ENCODE measurements at places on chromosomes 3 and 15.

GRCh38 chr15:68666120-68666811, 87.5 kb downstream of the CORO2B start:
- H3K27ac ChIP-seq: no peak overlapping the region
- H3K4me3 ChIP-seq: no peak overlapping the region
- H3K36me3 ChIP-seq: no peaks in the 10 kb centered on the region
- H3K4me1 ChIP-seq: no peaks in the 10 kb centered on the region

DNA sequence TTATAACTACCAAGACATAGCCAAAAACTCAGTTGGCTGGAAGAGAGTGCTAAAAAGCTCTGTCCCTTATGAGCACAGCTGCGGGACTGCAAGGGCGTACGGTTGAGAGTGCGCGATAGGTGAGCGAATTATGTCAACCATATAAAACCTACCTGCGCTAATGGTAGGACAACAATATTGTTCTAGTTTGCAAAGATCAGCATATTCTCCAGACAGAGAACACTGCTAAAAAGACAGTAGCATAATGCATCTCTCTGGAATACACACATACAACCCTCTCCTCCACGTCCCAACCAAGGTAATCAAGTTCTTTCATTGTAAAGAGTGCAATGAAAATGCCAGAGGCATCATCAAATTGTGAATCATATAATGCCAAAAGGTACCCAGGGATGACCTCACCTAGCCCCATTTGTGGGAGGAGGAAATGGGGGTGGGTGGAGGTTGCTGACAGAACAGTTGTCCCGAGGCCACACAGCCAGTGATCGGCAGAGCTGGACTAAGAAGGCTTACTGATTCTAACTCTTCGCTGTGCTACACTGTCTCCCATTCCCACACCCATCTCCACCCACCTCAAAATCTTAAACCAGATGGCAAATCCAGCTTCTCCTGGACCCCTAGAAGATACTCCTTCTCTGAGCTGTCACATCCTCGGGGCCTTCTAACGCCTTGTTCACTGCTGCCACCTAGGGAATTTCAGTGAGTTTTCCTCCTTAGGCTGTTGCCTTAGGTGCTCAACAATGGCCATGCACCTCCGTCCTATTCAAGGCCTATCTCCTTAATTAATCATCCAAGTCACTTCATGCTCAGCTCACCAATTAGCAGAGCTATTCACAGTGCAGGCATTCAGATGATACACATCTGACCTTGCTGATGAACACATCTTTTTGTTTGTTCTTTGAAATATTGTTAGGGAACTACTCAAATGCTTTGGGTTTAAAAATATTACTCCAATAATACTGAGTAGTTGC, 60.7 kb downstream of the RPL22L1 start:
- H3K27me3 ChIP-seq: no peaks in the 10 kb centered on the region
- H3K36me3 ChIP-seq: no peaks in the 10 kb centered on the region
- H3K27ac ChIP-seq: no peak overlapping the region
- H3K4me1 ChIP-seq: no peaks in the 10 kb centered on the region
- peak; percentile 75 for DNase-seq
- no peak overlapping the region for H3K4me3 ChIP-seq

DNA sequence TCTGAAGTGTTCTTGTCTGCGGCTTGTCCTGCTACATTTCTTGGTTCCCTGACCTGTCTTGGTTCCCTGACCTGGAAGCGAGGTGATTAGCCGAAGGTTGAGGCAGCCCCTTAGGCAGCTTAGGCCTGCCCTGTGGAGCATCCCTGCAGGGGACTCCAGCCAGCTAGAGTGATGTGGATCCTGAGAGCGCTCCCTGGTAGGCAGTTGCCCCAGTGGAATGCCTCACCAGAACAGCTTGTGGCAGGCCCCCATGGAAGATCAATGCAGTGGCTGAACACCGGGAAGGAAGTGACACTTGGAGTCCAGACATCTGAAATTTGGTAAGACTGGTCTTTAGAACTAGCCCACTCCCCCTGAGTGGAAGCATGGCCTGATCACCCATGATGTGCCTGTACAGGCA, 5.5 kb upstream of the ROBO1 start:
- no peak overlapping the region for H3K4me3 ChIP-seq
- H3K4me1 ChIP-seq: no peaks in the 10 kb centered on the region
- no peaks in the 10 kb centered on the region for H3K36me3 ChIP-seq
- H3K27me3 ChIP-seq: peaks cover 5% of the 10 kb centered on the region

DNA sequence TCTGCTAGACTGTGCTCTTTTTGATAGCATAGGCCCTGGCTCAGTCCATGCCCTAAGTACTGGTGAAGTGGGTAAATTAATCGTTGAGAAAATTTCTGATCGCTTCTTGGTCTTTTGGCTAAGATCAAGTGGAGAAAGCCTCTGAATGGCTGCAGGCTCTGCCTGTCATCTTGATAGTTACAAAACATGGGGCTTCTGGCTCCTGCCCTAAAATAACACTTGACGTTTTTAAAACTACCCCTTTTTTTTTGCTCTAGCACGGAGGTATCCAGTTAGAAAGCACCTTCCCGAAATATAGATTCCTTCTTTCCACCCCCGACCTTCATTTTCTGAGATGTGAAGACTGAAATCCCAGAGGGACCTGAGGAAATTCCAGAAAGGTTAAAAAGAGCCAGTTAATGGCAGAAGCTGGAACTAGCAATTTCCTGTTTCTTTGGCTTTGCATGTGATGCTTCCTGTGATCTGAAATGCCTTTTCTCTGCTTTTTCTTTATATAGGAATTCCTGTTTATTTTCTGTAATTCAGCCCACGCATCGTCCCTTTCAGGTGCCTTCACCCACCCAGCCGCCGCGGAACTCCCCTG, 799 bp upstream of the C2CD4B start:
- H3K36me3 ChIP-seq: no peaks in the 10 kb centered on the region
- H3K27ac ChIP-seq: no peak overlapping the region
- H3K4me1 ChIP-seq: peaks cover 30% of the 10 kb centered on the region
- DNase-seq: peak; percentile 62
- no peak overlapping the region for H3K4me3 ChIP-seq

- no peak overlapping the region for H3K4me3 ChIP-seq
- no peak for DNase-seq
- H3K36me3 ChIP-seq: no peaks in the 10 kb centered on the region
- H3K27ac ChIP-seq: no peak overlapping the region
These were observed 1183.6 kb downstream of the NSUN3 start for GRCh38 chr3:95246413-95246812.

DNA sequence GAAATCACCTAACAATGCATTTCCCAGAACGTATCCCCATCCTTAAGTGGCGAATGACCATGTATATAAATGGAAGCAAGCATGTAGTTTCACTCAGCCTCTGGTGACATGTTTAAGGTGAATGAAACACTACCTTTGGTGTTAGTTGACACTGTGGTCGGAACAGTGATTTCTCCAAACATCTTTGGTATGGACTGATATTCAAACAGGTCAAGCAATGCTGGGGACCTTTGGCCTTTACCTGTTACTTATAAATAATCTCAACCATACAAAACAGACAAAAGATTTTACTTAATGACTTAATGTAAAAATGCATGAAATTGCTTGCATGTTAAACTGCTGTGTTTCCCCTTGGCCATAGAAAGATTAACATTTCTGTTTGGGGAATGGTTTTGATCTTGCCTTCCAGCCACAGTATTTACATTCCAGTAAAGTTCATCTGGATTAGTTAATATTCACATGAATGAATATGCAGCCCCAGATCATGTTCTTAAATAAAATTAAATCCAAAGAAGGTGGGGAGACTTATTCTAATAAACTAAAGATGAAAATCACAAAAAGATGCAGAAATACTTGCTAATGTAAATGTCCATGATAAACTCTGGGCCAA, 74.4 kb upstream of the HES1 start:
- DNase-seq: no peak
- no peaks in the 10 kb centered on the region for H3K36me3 ChIP-seq
- no peak overlapping the region for H3K27ac ChIP-seq
- no peaks in the 10 kb centered on the region for H3K27me3 ChIP-seq
- H3K4me3 ChIP-seq: no peak overlapping the region

DNA sequence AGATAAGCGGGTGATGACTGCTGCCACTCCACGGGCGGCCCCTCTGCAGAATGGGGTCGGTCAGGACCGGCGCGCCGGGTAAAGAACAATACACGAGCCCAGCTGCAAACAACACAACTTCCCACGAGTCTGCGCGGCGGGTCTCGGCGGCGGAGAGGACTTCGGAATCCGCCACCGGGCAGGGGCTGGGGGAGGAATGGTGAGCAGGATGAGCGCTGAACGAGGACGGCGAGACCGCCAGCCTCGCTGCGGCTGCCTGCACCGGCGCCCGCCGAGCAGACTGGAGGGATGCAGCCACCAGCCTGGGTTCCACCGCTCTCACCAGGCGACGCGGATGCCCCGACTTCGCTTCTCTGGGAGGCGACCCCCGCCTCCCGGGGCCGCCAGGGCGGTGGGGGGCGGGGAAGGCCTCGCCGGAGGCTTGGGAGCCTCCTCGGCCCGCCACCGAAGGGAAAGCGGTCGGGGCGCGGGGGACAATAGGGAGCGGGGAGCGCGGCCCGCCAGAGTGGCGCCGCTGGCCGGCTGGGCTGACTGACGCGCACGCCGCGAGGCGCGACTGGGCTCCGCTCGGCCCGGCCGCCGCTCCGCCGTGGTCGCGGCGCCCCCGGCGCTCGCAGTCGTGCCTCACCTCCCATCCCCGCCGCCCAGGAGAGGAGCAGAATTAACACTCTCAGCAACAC, 515 bp downstream of the ADAM10 start:
- no peaks in the 10 kb centered on the region for H3K27me3 ChIP-seq
- no peaks in the 10 kb centered on the region for H3K36me3 ChIP-seq
- peak overlapping the region; percentile 92 for H3K27ac ChIP-seq
- DNase-seq: peak; percentile 74

DNA sequence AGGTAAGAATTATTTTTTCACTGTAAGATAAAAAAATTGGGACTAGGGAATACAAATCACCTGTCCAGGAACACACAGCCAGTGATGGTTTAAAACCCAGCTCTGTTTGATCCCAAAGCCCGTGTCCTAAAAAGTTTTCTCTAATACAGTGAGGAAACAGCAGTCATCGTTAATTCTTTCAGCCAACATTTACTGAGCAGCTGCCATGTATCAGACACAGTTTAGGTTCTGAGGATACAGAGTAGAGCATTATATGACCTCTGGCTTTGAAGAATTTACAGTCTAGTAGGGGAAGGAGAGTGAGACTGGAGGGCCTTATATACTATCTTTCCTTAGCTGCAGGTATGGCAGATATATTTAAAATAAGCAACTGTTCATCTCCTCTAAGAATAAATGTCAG, 82.7 kb downstream of the KCNMB2 start:
- H3K36me3 ChIP-seq: no peaks in the 10 kb centered on the region
- DNase-seq: no peak
- no peak overlapping the region for H3K4me3 ChIP-seq
- no peak overlapping the region for H3K27ac ChIP-seq
- H3K4me1 ChIP-seq: no peaks in the 10 kb centered on the region

DNA sequence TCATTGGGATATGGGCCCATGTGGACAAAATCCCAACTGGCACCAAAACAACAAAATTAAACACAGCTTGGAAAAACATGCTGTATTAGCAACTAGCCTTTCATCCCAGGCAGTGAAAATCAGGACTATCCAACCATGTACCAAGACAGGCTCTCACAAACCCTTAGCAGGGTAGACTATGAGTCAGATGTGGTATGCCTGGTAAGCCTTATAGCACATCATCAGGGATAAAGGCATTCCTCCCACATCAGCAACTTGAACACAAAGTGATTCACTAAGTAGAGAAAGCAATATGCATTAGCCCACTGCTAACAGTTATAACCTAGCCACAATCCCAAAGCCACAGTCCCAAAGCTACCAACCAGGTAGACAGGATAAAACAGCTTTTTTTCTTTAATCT, 8.0 kb downstream of the CEP152 start:
- no peaks in the 10 kb centered on the region for H3K27me3 ChIP-seq
- H3K4me3 ChIP-seq: no peak overlapping the region
- H3K27ac ChIP-seq: no peak overlapping the region
- H3K4me1 ChIP-seq: peaks cover 65% of the 10 kb centered on the region
- DNase-seq: peak; percentile 22
- no peaks in the 10 kb centered on the region for H3K36me3 ChIP-seq

DNA sequence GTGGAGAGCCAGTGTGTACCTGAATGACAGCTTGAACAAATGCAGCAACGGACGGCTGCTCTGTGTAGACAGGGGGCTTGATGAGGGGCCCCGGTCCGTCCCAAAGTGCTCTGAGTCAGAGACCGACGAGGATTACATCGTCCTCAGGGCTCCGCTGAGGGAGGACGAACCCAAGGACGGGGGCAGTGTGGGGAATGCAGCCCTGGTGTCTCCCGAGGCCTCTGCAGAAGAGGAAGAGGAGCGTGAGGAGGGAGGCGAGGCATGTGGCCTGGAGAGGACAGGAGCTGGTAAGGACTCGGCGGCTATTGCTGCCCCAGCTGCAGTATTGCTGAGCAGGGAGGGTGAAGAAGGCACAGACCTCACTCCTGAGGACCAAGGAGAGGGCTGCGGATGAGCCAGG, 54.4 kb upstream of the WNT7A start:
- no peaks in the 10 kb centered on the region for H3K4me1 ChIP-seq
- H3K27me3 ChIP-seq: no peaks in the 10 kb centered on the region
- H3K27ac ChIP-seq: no peak overlapping the region
- no peaks in the 10 kb centered on the region for H3K36me3 ChIP-seq

DNA sequence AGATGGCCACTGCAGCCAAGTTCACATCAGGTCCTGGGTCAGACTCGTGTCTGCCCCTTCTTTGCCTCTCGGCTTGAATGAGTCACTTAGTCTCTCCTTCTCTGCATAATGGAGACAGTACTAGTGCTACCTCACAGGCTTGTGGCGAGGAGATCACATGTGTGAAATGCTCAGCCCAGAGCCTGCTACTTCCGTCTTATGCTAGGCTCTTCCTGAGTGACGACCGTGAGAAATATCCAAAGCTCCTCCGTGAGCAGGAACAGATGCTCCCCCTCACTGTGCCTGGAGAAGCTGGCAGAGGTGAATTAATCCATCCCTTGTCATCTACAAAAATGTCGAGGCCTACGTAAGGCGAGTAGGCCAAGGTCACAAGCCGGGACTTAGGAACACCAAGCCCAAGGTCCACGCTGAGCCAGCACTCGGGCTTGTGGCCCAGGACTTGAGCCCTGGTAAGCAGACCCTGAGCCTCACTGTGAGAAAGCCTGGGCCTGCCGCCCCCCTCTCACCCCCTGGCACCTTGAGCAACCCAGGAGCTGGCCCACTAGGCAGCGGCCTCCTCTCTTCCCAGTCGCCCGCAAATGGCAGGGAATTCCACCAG, 17.9 kb downstream of the PAK6 start:
- no peaks in the 10 kb centered on the region for H3K36me3 ChIP-seq
- H3K4me1 ChIP-seq: peaks cover 10% of the 10 kb centered on the region
- no peak overlapping the region for H3K27ac ChIP-seq
- DNase-seq: no peak
- no peaks in the 10 kb centered on the region for H3K27me3 ChIP-seq

GRCh38 chr3:116929505-116930222, 220.1 kb downstream of the TUSC7 start:
- H3K36me3 ChIP-seq: no peaks in the 10 kb centered on the region
- peak; percentile 9 for DNase-seq
- H3K4me3 ChIP-seq: no peak overlapping the region
- no peaks in the 10 kb centered on the region for H3K4me1 ChIP-seq
- no peak overlapping the region for H3K27ac ChIP-seq

DNA sequence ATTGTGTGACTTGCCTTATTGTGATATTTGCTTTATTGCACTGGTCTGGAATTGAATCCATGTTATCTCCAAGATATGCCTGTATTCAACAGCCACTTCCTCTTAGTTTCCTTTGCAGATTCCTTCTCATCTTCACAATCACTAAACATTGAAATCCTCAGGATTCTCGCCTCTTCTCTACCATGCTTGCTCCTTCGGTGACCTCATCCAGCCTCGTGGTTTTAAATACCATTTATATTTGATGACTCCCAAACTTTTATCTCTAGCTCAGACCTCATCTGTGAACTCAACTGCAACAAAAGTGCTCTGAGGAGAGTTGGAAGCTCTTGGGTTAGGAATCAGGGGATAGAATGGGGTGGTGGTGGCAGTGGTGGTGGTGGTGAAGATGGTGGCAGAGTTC, 19.9 kb downstream of the POLR2M start:
- H3K4me3 ChIP-seq: no peak overlapping the region
- no peak for DNase-seq
- H3K27me3 ChIP-seq: no peaks in the 10 kb centered on the region
